ENCODE measurements at places on chromosomes 3 and 15.
A peak's percentile ranks its signal among the peaks of the same experiment; 100 is the strongest.

DNA sequence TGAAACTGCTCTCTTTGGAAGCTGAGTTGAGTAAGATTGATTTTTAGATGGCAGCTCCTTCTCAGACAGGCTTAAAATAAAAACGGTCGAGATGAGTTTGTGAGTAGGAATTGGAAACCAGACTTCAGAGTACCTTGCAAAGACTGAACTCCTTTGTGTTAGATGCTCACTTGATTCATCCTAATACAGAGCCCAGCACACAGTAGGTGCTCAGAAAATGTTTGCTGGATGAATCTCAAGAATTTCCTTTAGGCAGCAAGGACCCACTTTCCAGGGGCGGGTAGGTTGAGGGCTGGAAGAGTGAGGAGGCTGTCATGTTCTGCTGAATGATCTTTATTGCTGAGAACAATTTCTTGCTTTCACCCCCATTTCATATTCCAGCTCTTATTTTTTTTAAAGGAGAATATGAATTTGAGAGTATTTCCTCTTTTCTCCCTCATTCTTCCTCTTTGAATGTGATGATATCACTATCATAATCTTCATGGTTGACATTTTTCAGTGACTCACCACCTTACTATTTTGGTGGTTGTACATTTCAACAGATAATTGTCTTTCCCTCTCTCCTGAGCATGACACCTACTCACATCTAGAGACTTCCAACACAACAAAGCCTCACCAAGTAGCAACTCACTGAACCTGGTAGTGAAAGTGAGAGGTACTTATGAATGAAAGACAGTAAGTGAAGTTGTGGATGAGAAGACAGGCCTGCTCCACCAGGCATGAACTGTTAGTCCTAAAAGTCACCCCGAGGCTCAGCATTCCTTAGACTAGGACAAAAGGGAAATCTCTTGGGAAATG, 113.3 kb downstream of the PDCD6IP start:
- peak; percentile 83 for DNase-seq

DNA sequence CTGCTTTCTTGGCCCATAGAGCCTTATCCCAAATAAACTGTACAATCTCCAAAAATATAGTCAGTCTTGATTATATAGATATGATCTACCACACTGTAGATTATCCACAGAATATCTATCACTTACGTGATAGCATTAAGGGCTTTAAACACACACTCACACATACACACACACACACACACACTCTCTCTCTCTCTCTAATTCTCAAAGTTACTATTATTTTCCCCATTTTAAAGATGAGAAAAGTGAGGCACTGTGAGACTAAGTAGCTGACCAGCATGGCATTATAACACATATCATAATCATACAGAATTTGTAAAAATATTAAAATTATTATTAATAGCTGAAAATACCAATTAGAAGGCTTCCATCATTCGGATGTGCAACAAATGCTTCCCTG, 4.2 kb downstream of the TBC1D5 start:
- DNase-seq: no peak

- no peak for DNase-seq
Observed at GRCh38 chr3:16550305-16550675, 36.8 kb upstream of the RFTN1 start.

GRCh38 chr3:67461667-67462142, 192.7 kb downstream of the SUCLG2 start:
- no peak for DNase-seq

DNA sequence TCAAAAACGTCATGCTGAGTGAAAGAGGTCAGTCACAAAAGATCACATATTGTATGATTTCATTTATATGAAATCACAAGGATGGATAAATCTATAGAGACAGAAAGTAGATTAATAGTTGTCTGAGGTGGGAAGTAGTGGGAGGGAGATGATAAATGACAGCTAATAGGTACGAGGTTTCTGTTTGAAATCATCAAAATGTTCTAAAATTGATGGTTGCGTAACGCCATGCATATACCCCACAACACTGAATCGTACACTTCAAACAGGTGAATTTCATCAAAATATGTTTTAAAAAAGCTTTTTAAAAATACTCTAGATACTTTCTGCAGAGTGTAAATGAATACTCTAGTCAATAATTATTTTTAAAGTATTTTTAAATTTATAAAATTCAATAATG, 303.0 kb upstream of the STAC start:
- DNase-seq: no peak

DNA sequence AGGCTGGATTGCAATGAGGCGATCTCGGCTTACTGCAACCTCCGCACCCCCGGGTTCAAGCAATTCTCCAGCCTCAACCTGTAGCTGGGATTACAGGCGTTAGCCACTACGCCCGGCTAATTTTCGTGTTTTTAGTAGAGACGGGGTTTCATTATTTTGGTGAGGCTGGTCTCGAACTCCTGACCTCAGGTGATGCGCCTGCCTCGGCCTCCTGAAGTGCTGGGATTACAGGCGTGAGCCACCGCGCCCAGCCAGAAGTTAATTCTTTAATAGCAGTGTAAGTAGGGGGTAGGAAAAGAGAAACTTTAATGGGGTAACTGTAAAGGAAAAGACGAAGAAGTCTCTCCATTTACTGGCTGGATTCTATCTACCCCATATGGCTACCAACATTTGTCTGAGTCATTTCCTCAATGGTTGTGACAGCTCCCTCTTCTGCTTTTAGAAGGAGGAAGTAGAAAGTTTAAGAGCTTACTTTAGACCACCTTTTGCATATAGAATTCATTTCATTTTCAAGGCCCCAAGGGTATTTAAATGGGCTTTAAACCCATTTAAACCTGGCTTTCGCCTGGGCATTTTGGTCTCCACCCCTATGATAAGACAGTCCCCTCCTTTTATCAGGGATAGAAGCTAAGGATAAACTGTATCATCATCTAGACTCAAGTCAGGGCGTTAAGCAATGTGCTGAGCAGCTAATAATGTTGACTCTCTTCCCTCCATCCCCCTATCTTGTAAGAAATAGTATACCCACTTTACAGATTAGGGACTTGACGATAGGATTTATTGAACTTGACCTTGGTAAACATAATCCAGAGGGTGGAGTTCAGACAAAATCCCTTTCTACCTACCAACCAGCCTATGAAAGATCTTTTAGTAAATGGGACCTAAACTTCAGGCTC, 1.1 kb upstream of the CDV3 start:
- DNase-seq: peak; percentile 89

GRCh38 chr15:48680841-48681240, 35.3 kb upstream of the FBN1 start:
- DNase-seq: no peak

DNA sequence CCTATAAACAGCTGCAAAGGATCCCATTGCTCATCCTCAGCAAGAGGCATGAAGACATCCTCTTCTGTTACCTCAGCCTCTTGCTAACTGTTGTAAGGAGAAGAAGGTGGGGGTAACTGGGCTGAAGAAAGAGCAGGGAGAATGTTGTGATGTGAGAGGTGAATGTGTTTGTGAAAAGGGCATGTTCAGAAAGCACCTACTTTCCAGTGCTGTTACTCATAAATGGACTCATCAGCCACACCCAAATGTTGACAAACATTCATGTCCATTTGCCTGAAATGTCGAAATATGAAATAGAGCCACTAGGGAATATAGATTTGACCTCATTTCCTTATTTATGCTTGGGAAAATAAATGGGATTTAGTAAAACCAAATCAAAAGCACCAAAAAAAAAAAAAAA, 12.6 kb downstream of the SLC24A1 start:
- peak; percentile 58 for DNase-seq

- DNase-seq: peak; percentile 94
Observed at GRCh38 chr3:196643201-196643749, 3.8 kb downstream of the NRROS start.

DNA sequence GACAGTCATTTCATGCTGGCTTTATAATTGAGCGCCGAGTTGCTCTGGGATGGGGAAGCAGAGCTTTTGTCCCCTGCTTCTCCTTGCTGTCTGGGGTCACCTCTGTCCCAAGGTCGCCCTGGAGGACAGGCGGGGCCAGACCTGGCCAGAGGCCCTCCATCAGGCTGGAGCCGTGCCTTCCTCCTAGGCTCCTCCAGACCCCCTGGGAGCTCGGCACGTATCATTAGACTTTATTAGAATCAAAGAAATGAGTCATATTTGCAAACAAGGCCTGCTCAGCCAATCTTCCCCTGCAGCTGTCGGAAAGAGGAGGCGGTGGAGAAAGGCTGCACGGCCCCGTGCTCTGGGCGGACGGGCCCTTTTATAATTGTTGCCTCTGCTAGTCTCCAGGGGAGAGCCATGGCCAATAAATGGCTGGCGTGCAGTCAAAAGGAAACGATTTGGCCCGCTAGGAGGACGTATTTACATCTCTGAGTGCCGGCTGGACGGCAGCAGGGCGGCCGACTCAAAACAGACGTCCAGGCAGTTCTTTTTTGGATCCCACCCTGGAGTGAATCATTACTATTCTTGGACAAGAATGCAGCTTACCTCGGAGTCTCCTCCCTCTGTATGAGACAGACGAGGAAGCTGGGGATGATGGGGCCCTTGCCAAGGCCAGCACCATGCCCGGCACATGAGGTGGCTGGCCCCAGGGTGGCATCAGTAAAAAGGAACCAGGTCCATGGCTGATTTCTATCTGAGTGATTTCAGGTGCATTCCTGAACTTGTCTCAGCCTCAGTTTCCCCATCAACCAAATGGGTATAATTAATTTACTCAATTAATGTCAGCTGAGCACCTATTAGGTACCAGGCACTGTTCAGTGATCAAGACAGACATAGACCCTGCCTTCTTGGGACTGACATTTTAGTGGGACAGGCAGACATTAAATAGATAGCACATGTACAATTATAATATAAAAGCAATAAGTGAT, 50.6 kb downstream of the SLC6A6 start:
- no peak for DNase-seq

DNA sequence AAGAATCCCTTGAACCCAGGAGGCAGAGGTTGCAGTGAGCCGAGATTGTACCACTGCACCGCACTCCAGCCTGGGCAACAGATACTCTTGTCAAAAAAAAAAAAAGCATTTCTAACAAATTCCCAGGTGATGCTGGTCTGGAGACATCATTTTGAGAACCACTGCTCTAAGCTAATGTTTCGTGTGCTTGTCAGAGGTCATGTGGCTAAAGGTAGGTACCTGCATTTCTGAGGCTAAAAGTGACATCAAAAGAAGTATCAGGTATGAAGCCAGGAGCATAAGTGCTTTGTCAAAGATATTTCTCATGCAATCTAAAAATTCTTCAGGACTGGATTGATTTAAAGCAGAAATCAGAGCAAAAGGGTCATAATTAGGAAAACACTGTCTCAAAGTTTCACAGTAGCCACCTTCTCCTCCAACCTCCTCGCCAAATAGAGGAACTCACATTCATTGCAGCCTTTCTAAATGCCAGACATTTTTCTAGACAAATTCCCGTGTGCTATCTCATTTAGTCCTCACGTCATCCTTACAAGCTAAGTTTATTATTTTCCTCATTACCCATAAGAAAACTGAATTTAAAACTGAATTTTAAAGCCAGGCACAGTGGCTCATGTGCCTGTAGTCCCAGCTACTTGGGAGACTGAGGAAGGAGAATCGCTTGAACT, 25.7 kb upstream of the GSK3B start:
- no peak for DNase-seq

DNA sequence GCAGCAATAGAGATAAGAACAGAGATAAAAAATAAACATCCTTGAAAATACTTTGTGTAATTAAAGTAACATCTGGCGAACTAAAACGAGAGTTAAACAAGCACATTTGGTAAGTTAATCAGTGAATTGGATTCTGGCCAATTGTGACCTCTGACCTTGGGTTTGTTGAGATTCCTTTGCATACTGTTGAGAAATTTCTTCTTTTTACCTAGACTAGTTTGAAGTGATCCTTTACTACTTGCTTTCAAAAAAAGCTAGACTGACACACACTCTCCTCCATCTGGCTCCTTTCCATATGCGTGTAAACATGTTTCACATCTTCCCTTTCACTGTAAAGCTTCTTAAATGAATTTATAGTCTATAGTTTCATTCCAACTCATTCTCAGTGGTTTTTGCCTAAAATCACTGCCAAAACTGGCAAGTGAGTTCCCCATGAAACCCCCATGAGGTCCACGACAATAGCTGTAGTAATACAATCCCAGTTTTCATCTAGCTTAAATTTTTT, 17.3 kb upstream of the GBE1 start:
- no peak for DNase-seq

All from suppressor macrophage treated with lipopolysaccharide for 1 hour (primary cell).